ENCODE measurements at places on chromosomes 6 and 20.

DNA sequence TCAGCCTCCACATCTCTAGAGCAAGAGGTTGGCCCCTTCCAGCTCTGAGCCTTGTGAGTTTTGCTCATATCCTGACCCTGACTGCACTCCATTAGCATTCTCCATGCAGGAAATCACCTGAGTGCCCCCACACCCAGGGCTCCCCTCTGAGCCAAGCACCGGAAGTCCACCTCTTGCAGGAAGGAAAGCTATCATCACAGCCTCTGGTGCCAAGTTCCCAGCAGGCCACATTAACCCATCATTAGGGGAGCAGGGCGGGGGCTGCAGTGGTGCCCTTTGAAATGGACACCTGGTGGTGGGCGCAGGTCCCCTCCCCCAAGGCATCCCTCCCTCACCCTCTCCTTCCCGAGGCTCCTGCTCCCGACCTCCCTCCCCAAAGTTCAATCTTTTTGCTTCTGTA is 16.1 kb downstream of the GRM4 start:
- no peak for DNase-seq

- no peak for DNase-seq
These were observed 149.8 kb downstream of the EYS start for GRCh38 chr6:65557224-65557623.

DNA sequence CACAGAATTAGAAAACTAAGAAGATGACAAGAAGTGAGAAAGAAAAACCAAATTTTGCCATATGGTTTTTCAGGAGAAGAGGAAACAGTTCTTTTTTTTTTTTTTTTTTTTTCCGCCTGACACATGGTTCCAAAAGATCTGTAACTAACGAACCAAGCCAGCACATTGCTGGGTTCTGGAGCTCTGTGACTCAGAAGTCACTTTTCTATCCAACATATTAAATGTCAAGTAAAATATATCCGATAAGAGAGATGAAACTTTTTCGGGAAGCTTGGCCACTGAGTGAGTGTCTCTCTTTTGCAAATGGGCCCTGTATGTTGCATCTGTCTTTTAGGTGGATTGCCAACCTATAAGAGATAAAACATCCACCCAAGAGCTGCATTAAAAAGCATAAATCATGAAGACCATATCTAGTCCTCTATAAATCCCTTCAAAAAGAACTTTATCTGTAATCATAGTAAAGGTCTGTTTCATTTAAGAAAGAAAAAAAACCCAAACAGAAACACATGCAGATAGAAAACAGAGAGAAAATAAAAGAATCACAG is 4.6 kb downstream of the METTL24 start:
- no peak for DNase-seq

GRCh38 chr6:15521582-15521981 is 141.2 kb downstream of the DTNBP1 start:
- no peak for DNase-seq

- no peak for DNase-seq
These were observed 599.8 kb downstream of the COL12A1 start for GRCh38 chr6:74605922-74606581.

DNA sequence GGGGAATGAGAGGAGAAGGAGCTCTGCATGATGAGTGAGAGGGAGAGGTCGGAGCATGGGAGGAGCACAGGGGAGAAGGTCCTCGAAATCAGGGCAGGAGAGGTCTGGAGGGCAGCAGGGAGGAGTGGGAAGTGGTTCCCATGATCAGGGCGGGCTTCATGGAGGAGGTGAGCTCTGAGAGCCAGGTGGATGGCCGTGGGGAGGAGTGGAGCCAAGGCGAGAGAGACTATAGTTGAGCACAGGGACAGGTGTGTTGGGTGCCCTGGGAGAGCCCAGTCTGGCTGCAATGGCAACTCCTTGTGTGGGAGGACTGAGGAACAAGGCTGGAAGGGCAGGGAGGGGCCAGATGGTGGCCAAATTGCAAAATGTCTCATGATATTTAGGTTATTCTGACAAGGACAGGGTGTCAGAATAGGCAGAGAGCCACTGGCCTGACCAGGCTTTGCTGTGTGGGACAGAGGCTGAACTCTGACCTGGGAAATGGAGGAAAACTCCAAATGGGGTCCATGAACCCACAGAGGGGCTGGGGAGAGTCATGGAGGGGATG is 21.4 kb downstream of the TTBK1 start:
- no peak for DNase-seq

GRCh38 chr6:127073222-127073621 is 45.2 kb upstream of the RSPO3 start:
- no peak for DNase-seq

- DNase-seq, result no peak
These were observed 59.3 kb downstream of the KIF6 start for GRCh38 chr6:39665861-39666260.

DNA sequence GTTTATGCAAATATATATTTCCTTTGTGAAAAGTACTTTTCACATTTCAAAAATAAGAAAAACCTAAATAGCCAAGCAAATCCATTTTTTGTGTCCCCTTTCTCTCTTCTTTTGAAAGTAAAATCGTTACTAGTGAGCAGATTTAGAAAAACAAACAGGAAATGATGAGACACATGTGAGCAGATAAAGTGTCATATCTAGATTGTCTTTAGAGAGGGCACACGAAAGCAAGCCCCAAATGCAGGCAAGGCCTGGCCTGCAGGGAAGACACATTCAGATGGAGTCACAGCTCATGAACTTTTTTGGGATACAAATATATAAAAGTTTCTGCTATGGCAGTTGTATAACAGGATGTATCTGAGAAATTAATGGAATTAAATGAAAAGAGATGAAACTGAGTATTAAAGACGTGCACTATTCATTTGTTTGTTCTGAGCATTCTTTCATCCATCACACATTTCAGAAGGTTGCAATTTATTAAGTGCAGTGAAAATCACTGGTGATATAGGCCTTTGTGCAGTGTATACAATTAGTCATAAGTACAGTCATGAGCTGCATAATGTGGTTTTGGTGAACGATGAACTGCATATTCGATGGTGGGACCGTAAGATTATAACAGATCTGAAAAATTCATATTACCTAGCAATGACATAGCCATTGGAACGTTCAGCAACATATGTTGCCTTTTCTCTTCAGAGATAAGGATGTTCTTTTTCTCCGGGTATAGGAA is 101.4 kb downstream of the PACRG start:
- DNase-seq, result no peak

- peak; percentile 67 for DNase-seq
These were observed 24.4 kb upstream of the SLCO4A1 start for GRCh38 chr20:62617711-62618483.

- peak; percentile 55 for DNase-seq
These were observed 4.2 kb downstream of the CLIC5 start for GRCh38 chr6:46011188-46012085.

DNA sequence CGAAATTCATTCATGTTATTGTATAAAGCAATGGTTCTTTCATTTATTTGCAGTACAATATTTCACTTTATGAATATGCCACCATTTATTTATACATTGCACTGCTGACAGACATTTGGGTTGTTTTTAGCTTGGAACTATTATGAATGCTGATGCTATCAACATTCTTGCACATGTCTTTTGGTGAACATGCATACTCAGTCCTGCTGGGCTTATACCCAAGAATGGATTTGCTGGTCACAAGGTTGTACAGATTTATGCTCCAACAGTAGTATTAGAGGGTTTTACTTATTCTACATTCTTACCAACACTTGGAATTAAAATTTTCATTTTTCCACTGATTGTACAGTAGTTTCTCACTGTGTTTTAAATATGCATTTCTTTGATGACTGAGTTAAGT is 126.2 kb downstream of the PTPRK start:
- DNase-seq, result no peak

DNA sequence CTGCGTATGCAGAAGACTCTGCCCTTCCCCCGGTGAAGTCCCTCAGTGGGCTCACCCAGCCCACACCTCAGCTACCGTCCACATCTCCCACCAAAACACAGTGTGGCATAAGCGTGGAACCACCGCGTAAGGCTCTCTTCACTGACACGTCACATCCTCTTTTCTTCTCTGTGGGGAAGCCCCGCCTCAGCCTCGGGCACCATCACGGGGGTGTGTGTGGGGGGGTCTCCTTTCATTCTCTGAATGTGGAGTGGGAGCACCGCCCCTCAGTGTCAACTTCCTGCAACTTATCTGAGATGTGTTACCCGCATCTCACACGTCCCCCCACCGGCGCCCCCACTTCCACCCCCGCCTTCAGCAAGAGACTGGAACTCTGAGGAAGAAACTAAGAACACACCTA is 388.4 kb upstream of the JARID2 start:
- DNase-seq, result peak; percentile 86

- DNase-seq, result no peak
These were observed 38.3 kb upstream of the SCML4 start for GRCh38 chr6:107862383-107862782.
